ENCODE measurements at places on chromosomes 13 and 19.
A peak's percentile ranks its signal among the peaks of the same experiment; 100 is the strongest.

- DNase-seq = no peak
These were observed 459 bp upstream of the GRIN2D start for GRCh38 chr19:48392860-48393558.

DNA sequence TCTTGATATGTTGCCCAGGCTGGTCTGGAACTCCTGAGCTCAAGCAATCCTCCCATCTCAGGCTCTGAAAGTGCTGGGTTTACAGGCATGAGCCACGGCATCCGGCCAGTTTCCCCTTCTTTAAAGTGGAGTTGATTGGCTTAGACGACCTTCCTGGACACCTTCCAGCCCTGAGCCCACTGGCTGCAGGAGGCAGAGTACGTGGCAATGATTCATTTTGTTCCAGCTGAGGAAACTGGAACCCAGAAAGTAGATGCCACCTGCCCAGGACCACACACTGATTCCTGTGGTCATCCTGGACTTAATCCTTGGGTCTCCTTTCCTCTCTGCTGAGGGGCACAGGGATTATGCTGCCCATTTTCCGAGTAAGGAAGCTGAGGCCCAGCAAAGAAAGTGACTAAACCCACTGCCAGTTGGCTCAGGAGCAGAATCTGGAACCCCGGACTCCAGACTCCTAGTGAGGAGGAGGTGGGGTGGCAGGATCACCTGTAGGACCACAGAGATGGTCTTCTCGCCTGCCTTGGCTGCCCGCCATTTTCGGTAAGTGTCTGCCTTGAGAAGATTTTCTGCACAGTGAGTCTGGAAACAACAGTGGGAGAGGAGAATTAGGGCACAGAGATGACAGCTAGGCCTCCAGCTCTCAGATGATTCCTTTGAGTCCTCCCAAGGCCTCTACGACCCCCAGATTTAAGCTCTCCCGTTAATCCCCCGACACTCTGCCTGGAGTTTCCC is 737 bp downstream of the XRCC1 start:
- no peak for DNase-seq

DNA sequence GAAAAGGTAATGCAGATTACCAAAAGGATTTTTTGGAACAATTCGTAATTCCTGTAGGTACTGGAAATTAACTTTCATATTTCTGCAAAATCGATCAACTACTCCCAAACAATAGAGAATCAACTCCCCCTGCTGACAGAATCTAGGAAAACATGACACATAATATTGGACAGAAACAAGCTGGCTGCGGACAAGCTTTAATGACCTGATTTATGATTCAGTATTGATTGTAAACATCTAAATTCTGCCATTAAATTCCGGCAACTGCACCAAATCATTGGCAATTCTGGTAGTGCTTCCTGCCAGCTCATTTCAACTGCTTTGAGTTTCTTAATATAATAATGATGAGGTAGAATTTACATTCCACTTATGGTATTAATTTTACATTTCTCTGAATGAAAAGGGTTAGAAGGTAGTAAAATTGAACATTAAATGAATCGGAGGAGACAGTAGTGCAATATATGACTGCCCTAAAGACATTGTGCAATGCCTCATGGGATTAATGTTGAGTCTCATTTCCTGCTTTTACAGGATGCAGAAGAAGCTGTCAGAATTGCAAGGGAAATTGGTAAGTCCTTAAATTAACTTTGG is 146.5 kb downstream of the PCCA start:
- no peak for DNase-seq

- peak; percentile 19 for DNase-seq
These were observed 4.7 kb upstream of the MYBPC2 start for GRCh38 chr19:50427997-50428425.

DNA sequence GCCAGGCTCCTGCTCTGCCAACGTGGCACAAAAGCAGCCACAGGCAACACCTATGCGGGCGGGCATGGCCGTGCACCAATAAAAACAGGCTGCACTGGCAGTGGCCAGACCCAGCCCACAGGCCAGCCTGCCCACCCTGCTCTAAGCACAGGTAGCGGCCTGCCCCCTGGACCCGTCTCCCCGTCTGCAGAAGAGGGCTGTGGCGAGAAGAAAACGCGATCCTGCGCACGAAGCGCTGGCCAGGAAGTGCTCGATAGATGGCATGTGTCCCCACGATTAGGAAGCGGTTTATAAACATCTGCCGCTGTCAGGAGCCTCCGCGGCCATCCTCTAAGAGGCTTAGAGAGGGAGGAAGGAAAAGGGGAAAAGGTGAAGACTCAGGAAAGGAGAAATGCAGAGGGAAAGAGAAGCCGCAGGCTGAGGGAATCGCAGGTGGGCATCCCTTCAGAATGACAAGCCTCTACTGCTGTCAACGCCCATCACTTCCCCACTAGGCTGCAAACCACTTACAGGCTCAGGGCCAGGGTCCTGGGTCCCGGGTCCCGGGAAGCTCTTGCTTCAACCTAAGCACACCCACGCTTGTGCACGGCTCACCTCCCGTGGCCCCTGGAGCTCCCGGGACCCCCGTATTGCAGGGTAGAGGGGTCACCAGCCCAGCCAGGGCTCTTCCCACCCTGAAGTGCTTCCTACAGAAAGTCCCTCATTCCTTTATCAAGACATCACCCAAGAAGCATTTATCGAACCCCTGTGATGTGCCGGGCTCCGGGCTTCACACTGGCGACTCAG is 10.5 kb downstream of the MLLT1 start:
- DNase-seq = no peak

- no peak for DNase-seq
These were observed 25.0 kb downstream of the LAMP1 start for GRCh38 chr13:113322043-113322461.

DNA sequence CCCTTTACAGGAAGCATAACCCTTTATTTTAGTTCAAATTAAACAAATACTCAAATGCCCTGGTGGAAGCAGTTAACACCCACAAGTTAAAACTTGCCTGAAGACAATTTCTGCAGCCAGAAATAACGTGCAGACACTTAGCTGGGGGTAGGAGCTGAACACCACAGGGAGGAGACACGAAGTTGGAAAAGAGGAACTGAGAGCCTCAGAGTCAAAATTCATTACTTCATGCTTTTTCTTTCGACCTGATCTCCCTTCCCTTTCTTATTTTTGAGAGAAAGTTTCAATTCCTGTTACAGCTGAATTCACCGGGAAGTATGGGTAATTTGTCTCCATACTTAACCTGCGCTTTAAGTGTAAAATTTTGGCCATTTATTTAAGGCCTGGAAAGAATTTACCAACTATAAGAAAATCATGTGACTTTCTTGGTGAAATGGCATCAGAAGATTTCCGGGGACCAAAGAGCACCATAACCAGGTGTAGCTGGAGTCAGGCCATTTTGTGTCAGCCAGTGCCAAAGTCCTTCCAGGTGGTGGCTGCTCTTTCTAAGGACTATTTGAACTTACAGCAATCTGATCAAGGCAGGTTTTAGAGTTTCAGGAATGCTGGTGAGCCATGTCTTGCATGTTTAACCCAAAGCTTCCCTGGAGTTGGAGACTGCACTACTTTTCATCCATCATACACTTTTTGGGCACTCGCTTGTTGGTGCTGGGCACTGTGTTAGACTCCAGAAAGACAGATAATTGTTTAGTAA is 46.5 kb upstream of the RCBTB2 start:
- no peak for DNase-seq

Data from CD8-positive, alpha-beta T cell (primary cell).